Activated CD4-positive, alpha-beta T cell treated with anti-CD3 and anti-CD28 coated beads, Interleukin-2, amount 50 U/mL, for 16 hours (primary cell): ENCODE measurements at places on chromosomes 16 and 17.

DNA sequence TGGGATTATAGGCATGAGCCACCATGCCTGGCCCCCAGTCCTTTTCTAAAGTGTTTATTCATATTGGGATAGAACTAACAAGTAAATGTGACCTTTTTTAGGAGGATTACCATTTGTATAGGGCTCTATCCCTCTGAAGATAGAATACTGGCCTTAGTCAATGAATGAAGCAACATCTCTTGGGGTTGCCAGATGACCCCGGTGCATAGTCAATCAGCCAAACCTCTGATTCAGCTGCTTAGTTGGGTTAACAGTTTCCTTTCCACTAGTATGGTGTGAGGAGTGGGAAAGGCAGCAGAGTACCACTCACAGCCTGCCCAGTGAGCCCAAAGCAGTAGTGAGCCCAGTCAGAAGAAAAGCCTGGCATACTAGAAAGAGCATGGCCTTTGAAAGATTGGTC, 94.6 kb upstream of the TBX2 start:
- no peak for DNase-seq

- no peak for DNase-seq
These were observed 74.7 kb downstream of the TBC1D16 start for GRCh38 chr17:79960788-79961522.

GRCh38 chr16:20696618-20697017, 862 bp downstream of the ACSM1 start:
- no peak for DNase-seq

DNA sequence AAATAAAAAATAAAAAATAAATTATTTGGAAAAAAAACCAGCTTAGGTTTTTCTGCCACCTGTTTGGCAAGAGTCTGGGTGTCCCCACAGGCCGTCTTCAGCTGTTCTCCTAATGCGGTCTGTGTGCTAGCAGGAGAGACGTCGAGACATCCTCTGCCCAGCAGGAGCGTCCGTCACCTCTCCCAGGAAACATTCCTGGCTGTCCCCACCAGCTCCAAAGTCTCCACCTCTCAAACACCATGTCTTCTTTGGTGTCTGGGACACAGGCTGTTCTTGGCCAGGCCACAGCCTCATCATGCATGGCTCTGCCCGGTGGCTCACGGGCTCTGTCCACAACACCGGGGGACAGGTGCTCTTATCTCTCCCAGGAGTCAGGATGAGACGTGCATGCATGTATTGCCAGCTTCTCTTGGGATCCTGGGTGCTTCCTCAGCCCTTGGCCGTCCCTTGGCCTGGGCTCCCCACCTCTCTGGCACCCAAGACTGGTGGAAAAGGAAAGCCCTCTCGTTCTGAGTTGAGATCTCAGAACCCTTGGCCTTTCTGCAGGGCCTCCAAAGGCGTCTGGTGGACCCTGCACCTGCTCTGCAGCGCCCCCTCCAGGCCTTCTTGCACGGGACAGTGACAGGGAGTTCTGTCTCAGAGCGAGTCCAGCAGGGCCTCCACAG, 84.9 kb upstream of the CBX4 start:
- DNase-seq = peak; percentile 32

DNA sequence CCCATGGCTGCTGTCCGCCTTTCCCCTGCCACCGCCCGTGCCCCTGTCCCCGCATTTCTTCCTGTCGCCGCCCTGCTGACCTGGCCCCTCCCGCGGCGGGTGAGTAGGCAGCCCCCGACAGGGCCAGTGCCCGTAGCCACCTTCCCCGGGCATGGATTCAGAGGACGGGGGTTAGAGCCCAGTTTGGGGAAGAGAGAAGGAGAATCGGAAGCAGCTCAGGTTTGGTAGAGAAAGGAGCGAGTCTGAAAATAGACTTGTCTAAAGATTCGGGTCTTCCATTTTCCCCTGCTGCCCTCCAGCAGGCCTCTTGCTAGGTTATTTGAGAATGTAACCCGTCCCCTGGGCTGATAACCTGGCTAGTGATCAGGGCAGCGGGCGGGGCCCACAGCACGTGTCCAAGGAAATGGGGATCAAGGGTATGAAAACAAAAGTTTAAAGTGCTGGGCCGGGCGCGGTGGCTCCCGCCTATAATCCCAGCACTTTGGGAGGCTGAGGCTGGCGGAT, 7.9 kb upstream of the CLDN9 start:
- no peak for DNase-seq

DNA sequence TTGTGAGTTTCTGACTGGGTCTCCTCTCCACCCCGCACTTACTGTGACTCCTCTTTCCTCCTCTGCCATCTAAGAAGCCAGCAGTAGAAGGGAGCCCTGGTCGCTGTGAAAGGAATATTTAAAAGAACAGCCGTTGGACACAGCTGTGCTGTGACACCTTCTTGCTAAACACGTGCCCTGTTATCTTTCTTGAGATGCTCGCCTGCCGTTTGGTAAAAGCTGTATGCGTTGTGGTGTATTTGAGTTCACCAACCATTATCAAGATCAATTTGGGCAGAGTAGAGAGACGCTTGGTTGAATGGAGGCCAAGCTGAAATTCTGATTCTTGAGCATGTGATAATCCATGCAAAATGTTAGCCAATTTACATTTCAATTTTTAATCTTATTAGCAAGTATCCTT, 3.8 kb downstream of the GID4 start:
- DNase-seq = no peak

DNA sequence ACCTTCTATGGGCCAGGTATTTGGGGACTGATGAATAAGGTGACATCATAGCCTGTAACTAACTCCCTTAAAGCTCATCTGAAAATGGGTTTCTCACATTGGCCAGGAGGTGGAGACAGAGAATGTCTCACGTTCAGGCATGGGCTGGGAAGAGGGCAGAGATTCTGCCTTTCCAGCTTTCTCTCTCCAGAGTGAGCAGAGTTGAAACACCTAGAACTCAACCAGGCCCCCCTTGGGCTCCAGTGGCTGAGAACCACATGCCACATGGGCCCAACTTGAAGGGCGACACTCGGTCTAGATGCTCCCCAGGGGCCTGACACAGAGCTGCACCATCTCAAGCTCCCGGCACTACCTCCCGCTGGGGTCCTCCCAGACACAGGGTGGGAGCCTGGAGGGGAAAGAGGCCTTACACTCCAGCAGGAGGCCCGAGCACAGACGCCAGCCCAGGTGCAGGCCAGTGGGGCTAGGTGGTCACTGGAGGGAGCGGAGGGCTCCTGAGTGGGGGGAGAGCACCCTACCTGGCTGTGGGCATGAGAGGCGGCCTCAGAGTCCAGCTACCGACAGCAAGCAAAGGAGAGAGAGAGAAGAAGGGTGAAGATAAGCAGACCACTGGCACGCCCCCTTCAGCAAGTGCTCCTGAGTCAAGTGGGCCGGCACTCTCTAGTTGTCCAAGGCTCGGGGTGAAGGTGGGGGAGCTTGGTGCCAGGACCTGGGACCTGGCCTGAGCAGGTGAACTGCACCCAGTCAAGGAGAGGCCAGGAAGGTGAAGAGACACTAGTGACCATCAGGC, 55.9 kb downstream of the MYO18A start:
- peak; percentile 67 for DNase-seq

GRCh38 chr17:70390049-70390448, 220.7 kb downstream of the KCNJ2 start:
- DNase-seq = no peak
